ENCODE measurements at places on chromosomes 7 and 10. TPM values are rescaled to one million over a fixed set of nuclear protein-coding genes. Genes with fewer than 3 reads are reported as not detected.
A peak's percentile ranks its signal among the peaks of the same experiment; 100 is the strongest.

PRSS2 gene
- not detected for total RNA-seq

- H3K4me3 ChIP-seq: peak overlapping the region; percentile 82
- no peaks in the 10 kb centered on the region for H3K36me3 ChIP-seq
- peak; percentile 6 for DNase-seq
- H3K27ac ChIP-seq: no peak overlapping the region
- peaks cover 11% of the 10 kb centered on the region for H3K27me3 ChIP-seq
These were observed 986 bp upstream of the PPP2R2D start for GRCh38 chr10:131899695-131900349.

- H3K4me3 ChIP-seq: peak overlapping the region; percentile 98
- peaks cover 25% of the 10 kb centered on the region for H3K4me1 ChIP-seq
- H3K36me3 ChIP-seq: no peaks in the 10 kb centered on the region
- no peak for DNase-seq
- H3K27me3 ChIP-seq: no peaks in the 10 kb centered on the region
These were observed 5.4 kb downstream of the ZC3HAV1 start for GRCh38 chr7:139104091-139104450.

- no peak overlapping the region for H3K4me3 ChIP-seq
- no peak overlapping the region for H3K27ac ChIP-seq
- no peaks in the 10 kb centered on the region for H3K27me3 ChIP-seq
These were observed 115.6 kb downstream of the REEP3 start for GRCh38 chr10:63636812-63637211.
